A673 (cell line): ENCODE measurements at places on chromosomes 7 and 10.

DNA sequence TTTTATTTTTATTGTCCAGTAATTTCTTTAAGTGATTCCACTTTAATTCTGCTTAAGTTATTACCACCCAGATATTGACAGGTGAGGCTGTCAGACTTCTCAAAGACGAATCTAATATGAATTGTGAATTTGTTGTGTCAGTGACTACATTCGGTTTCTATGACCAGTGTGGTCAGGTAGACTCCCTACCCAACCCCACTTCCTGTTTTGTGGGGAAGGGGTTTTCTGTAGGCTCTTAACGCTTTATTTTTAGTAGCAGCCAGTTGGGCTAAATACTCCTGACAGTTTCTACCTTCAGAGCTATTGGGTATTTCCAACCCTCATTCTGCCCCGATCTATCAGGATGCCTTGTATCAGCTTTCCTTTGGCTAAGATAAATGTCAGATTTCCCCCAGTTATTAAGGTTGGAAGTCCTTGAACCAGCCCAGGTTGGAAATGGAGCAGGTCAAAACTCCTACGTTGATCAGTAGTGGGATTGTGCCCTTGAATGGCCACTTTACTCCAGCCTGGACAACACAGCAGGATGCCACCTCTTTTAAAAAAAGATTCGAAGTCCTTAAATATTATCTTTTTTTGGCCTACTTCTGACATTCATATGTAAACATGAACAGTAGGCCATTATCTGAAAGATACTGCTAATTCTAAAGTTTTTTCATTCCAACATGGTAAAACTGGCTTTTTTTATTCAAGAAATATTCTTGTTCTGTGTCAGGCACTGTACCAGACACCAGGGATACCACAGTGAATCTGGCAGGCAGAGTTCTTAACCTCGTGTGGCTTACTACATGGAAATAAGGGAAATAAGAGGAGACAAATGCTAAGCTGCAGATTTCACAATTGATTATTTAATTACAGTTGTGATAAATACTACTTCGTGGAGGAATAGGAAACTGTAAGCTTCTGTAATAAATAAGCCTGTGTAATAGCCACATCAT is 133.3 kb upstream of the SAMD8 start:
- no peak for DNase-seq

- DNase-seq, result no peak
These were observed 5.7 kb downstream of the FAM53B start for GRCh38 chr10:124738441-124738840.

- DNase-seq, result peak; percentile 78
These were observed 130.5 kb downstream of the CUX1 start for GRCh38 chr7:101947899-101948298.

GRCh38 chr10:96632974-96633710 is 46.3 kb upstream of the TM9SF3 start:
- DNase-seq, result no peak

- DNase-seq, result no peak
These were observed 95.9 kb upstream of the MACROH2A2 start for GRCh38 chr10:69956741-69957230.

- no peak for DNase-seq
These were observed 28.6 kb downstream of the MACC1 start for GRCh38 chr7:20188567-20188966.

GRCh38 chr7:140017543-140017942 is 45.2 kb downstream of the PARP12 start:
- DNase-seq, result no peak

DNA sequence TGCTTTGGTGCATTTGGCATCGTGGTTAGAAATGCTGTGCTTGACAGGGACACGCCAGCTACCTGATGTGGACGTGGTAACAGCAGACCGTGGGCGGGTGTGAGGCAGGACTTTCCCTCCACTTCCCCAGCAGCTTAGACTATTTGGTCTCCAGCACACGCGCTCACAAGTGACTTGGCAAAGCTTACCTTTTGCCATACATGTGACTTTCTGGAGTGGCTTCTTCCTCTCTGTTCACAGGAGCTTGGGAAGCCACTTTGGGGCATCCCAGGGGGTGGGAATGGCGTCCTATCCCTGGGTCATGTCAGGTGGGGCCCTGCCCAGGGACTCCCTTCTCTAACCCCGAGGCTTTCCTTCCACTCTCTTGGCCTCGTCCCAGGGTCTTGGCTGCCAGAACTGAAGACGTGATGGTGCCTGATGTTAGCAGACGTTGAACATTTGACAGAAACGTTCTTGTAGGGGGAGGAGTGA is 228.7 kb upstream of the KLF6 start:
- no peak for DNase-seq

DNA sequence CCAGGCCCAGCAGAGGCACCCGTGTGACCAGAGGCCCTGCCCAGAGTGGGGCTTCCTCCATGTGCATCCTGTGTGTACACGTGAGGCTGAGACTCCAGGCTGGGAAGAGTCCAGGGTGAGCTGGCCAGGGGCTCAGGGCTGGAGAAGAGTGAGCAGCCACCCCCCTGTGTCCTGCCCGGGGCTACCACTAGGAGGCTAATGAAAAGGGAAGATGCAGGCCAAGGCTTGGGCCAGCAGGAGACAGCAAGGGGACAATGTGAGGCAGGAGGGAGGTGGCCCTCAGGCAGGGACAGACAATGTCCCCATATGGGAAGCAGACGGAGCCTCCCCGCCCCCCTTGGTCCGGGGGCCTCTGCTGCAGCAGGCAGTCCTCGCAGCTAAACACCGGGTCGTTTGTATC is 102.0 kb downstream of the HIF1AN start:
- DNase-seq, result no peak

DNA sequence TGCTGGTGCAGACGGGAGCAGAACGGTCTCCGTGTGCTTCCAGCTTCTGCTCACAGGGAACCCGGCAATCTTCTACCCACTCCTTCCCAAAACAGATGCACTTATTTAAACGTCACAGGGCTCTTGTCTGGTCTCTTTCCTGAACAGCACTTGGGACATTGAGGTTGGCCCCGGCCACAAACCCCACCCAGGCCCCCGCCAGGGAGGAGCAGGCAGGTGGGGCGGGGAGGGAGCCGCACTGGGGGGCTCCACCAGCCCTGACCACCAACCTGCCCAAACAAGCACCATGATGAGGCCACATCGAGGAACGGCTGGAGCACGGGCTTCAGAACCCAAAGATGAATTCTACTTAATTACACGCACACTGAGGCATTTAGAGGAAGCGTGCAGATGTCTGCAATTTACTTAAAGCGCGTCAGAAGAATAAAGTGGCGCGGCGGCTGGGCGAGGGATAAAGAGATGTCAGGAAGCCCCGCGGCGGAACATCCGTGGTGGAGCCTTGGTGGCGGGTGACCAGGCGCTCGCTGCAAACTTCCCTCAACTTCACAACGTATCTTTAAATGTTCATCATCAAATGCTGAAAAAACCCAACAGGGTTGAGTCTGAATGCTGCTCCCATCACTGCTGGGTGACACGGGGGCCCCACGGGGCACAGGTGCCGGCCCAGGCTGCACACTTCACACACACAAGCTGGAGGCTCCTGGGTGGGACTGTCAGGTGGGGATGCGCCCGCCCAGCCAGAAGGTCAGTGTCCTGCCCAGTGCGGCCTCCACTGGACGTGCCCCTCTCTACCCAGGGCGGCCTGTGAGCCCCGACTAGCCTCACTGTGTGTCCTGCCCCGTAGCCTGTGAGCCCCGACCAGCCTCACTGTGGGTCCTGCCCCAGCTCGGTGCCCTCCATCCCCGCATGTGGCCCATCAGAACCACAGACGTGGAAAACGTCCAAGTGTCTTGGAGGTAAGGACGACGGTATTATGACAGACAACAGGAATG is 279.2 kb downstream of the MAD1L1 start:
- DNase-seq, result no peak

GRCh38 chr10:50362547-50363125 is 111.3 kb upstream of the ASAH2 start:
- DNase-seq, result no peak

DNA sequence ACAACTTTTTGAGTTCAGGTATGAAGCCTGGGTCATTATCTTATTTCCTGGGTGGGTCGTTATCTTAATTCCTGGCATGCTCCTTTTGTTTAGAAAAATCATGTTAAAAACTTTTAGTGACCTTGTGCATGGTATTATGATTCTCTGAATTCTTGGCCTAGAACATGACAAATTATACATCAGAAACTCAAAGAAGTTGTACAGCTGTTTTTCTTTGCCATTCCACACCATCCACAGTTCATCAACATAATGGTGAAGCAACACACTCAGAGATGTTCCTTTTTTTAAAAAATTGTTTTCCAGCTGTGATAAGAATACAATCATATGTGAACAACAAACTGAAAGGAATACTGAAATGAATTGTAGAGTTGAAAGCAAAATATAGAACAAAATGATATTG is 149.2 kb upstream of the SEMA3D start:
- DNase-seq, result no peak

- no peak for DNase-seq
These were observed 24.5 kb downstream of the HHEX start for GRCh38 chr10:92714152-92714845.

DNA sequence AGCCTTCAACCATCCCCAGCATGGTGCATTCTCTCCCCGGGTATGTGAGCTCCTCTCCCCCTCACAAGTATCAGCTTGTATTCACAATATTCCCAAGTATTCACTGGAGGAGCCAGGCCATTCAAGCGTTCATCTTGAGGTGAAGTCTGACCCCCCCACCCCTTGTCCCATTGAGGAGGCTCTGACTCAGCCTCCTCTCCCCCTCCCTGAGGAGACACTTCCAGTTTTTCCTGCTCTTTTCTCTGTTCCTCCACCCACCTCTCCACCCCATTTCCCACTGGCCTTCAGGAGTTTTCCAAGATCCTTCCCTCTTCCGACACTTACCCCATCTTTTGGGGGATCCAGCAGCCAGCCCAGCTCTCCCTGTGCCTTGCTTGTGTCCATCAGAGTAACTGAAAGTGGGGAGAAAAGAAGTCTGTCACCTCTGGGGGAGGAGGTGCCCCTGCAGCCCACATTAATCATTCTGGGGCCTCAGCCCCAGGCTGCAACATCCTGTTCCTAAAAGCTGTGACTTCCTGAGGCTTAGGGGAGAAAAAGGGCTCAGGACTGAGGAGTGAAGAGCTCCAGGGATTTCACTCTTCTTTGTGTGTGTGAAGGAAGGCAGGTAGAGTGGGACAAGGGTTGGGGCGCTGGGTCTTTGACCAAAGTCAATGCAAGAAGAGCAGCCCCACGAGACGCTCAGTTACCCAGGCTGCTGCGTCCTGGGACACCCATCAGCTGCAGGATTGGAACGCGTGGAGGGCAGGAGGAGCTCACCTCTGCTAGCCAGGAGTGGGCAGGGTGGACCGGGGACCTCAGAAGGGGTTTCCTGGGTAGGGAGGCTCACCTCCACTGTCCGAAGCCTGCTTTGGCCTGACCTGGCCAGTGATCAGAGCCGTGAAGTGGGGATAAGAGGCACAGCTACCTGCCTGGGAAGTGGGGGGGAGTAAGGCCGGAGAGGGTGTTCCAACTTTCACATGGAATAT is 1.1 kb downstream of the EPHA1 start:
- no peak for DNase-seq

DNA sequence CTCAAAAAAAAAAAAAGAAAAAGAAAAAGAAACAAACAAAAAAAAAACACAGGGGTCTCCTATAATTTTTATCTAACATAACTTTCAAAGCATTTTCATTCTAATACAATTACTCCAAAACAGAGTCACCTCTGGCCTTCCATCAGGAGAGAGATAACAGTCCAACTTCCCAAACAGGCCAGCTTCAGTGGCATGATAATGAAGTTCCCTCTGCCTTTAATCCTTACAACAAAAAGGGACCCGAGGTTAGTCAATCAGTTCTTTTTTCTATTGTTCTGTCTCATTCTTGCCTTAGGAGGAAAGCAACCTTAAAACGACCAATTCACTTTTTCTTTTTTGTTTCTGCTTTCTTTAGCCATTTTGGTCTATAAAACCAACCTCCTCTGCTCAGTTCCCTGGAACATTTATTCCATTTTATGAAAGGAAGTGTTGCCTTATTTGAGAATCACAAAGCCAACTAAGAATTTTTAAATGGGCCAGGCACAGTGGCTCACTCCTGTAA is 16.5 kb upstream of the FXYD4 start:
- DNase-seq, result no peak

GRCh38 chr10:121112579-121113384 is 261.6 kb downstream of the WDR11 start:
- peak; percentile 3 for DNase-seq

GRCh38 chr10:67302701-67303100 is 376.9 kb downstream of the LRRTM3 start:
- no peak for DNase-seq
